Cortex of kidney (tissue), 1 donor: ENCODE measurements at places on chromosomes 16 and 17.

- no peak for DNase-seq
These were observed 3.4 kb upstream of the NXPH3 start for GRCh38 chr17:49572226-49572625.

DNA sequence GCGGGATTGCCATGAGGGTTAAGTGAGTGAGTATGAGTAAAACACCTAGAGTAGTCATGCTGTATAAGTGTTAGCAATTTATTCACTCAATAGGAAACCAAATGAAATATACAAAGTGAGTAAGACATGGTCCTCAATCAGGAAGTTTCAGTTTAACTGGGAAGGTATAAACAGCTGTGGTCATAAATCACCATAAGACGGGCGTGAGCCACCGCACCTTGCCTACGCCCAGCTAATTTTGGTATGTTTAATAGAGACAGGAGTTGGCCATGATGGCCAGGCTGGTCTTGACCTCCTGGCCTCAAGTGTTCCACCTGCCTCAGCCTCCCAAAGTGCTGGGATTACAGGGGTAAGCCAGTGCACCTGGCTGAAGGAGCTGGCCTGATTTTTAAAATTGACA lies 27.0 kb downstream of the RNF135 start:
- no peak for DNase-seq

- DNase-seq, result no peak
These were observed 151.2 kb downstream of the IRX5 start for GRCh38 chr16:55081622-55082590.

DNA sequence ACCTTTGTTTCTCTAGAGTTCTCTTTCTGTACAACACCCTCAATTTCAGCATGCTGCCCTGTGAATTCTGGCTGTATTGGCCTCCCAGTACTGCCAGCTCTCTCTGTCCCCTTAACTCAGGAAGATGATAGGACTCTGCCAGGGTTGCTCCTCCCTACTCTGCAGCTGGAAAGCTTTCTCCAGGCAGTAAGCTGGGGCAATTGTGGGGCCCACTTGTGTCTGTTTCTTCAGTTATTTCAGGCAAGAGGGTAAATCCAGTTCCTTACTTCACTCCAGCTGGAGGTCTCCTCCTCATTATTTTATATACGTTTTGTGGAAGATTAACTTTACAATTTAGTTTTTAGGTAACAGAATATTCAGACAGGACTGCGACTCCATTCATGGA lies 9.9 kb downstream of the C17orf100 start:
- no peak for DNase-seq

- DNase-seq, result no peak
These were observed 6.0 kb upstream of the GFAP start for GRCh38 chr17:44921122-44921882.

DNA sequence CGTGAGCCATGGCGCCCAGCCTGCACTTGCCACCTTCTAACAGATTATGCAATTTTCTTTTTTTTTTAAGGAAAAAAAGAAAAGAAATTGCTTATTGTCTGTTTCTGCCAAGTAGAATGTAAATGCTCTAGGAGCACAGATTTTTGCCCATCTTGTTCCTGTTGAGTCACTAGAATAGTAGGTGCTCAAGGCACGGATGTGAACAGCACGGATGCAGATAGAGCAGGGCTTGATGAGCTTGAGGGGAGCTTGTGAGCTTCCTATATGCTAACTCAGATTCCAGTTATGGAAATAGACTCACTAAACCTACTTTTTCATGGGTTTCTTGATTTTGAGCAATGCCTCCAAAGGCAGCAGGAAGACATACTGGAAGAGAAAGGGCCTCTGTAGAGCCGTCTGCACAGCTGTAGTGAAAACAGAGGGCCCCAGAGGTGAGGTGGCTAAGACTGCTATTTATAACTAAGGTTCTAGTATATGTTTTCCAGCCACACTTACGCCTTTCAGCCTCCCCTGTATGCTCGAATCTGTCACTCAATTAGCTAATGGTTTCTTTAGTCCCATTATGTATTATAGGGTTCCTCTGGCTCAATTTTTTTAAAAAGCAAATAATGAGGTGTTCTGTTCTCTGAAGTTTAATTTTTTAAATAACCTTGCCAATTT lies 72.8 kb downstream of the WWP2 start:
- no peak for DNase-seq

DNA sequence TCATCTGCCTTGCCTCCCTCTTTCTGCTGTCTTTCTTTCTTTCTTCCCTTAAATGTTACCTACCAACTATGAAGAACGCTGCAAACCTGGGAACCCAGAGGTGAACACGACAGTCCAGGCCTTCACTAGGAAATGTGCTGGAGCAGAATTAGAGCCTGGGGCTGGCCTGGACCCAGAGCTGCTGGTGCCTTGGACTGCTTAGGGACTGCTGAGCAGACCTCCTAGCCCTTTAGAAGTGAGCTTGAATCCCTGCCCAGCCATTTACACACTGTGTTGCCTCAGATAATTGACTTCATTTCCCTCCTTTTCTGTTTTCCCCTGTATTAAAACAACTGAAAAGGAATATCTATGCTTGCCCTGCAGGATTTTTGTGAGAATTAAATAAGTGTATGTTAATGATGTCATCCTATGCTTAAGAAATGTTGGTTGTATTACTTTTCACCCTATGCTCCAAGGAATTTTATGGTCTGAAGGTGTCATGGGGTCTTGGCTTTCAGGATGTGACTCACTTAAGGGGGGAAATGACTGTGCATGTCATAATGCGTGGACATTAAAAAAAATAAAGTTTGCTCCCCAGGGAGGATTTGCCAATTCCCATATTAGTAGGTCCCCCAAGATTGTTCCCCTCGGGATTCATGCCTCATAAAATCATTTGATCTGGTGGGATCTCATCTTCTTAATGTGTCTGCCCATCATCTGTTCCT lies 11.5 kb downstream of the CDH13 start:
- DNase-seq, result no peak

DNA sequence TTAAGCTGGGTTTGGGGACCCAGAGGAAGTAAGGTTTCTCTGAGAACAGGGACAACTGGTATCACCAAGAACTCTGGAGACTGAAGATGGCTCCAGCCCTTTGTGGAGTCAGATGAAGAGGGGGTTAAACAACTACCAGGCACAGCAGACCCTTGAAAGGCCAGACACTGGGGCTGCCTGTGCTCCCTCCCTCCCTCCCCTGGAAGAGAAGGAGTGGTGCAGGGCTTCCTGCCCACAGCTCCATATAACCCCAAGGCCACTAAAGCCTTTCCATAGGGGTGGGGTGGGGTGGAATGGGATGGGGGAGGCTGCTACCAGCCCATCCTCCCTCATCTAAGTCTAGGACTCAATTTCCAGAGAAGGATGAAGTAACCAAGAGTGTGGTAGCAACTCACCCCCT lies 66.7 kb downstream of the CCDC182 start:
- no peak for DNase-seq

GRCh38 chr16:84881702-84882521 lies 62.1 kb downstream of the CRISPLD2 start:
- no peak for DNase-seq

GRCh38 chr17:17050346-17051345 lies 8.4 kb downstream of the MPRIP start:
- no peak for DNase-seq

DNA sequence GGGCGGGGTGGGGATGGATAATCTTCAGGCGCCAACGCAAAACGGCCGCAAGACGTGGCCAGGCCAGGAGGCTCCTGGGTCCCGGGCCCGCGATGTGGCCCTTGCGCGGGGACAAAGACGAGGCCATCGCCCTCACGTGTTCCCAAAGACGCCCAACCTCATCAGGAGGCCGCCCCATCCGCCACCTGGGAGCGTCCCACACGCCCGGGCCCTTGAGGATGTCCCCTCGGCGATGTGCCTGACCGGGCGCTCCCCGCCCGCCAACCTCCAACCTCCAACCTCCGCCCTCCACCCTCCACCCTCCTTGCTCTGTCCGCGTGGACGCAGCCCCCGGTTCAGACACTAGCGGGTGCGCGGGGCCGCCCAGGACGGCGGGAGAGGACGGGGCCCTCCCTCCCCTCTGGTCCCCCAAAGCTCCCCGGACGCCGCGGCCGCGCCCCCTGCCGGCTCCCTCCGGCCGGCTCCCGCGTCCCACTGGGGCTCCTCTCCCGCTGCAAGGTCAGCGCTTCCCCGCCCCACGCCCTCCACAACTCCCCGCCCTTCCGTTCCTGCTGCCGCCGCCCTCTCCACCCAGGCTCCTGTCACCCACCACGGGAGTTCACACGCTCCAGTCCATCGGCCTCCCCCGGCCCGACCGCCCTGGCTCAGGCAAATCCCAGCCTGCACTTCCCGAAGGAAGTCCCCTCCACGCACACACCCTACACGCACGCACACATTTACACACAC lies 250.8 kb upstream of the RPL38 start:
- DNase-seq, result no peak

- DNase-seq, result no peak
These were observed 121.9 kb upstream of the CDH13 start for GRCh38 chr16:82504836-82505235.

DNA sequence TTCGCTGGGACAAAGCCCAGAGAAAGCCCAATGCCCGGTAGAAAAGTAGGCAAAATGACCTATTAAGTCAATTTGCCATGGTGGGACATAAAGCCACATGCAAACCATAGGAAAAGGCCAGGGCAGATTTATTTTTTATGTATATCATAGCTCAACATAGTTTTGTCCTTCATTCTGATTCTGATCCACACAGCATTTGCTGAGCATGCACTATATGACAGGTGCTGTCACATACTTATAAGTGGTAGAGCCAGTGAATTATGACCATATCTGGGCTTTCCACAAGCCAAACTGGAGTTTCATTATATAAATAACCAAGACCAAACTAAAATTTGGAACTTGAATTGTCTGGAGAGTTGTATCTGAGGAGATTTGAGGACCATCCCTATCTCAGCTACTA lies 74.3 kb downstream of the CA10 start:
- DNase-seq, result no peak

- DNase-seq, result no peak
These were observed 746 bp upstream of the TMEM132E start for GRCh38 chr17:34578656-34579016.

DNA sequence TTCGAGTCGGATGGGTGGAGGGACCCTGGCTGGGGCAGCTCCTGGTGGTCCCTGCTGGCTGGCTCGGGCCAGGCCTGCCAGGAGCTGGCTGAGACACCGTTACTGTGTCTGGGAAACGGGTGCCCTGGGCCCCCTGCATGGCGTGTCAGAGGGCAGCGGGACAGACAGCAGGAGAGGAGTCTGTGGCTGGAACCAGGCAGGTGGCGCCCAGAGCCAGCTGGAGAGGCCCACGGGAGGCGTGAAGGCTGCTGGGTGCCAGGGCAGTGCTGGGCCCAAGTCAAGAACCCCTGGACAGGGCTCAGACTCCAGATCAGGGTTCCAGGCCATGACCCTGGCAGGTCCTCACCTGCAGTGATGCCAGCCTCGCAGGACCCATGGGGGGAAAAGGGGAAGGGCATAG lies 16.6 kb downstream of the SOX8 start:
- no peak for DNase-seq

DNA sequence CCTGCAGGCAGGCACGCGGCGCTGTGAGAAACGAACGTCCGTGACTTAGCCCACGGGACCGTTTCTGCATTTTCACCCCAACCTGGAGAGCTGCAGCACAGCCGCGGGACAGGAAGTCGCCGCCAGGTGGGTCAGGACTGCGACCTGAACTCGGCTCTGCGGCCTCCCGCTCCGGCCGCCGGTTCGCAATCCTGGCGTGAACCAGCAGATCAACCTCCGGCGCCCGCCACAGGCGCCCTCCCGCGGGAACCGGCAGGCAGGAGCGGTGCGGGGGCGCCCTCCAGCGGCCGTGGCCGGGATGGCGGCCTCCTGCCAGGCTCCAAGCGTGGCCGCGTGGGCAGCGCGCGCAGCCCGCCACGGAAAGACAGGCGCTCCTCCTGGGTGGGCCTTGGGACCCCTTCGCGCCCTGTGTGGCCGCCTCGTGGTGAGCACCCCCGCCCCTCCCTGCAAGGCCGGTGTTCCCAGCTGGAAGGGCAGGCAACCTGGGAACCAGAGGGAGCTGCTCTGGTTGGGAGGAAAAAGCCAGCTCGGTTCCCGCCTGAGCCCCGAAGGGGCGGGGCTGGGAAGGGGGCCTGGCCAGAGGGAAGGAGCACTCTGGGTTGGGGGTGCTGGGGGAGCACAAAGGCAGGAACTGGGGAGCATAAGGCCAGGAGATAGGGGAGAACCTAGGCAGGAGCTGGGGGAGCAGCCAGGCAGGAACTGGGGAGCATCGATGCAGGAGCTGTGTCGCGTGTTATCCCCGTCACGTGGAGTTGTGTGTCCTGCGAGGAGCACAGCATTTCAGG lies 28.2 kb downstream of the ACTG1 start:
- no peak for DNase-seq

DNA sequence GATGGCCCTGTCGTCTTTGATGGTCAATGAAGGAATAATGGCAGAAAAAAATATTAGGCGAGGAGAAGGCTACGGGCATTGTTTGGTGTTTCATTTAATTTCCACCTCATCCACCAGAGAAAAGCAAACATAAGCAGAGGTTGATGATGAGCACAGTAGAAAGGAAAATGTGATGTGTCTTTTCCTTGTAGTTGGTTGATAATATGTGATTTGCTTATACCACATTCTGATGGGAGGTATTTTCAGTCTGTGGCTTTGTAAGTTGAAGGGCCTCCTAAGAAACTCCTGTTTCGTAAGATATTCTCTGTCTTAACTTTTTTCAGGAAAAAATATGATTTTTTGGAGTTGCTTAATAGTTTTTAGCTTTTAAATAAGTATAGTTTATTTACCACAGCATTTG lies 215.7 kb downstream of the PRKCA start:
- DNase-seq, result no peak

DNA sequence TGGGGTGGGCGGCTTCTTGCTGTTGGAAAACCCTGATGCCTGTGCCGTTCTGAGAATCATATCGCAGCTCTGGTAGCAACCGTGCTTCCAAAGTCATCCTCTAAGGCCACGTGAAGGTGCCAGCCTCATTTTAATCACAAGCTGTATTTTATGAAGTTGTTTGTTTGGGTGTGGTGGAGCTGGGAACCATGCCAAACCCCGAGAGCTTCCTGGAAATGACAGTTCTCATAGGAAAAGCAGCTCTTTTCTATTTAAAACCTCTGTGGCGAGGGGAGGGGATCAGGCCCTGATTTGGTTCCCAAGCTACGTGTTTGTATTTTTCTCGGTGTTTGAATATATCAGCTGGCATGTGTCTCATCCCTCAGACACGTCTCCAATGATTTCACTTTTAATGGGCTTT lies 21.7 kb downstream of the KNOP1 start:
- no peak for DNase-seq

DNA sequence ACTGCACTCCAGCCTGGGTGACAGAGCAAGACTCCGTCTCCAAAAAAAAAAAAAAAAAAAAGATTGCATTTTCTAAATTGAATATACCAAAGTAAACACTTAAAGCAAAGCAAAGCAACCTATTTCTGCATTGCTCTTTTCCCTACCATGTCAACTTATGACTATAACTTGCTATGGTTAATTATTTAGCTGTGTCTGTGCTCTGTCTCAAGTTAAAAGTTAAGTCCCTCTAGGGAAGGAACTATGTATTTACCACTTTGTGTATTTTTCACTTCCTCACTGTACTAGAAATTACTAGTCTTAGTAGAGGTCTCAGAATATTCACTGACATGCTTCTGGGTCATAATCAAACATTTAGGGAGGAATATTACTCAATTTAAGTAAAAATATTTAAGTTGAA lies 711.7 kb upstream of the SOX9 start:
- no peak for DNase-seq
